ENCODE measurements at places on chromosomes 6 and 20. TPM values are rescaled to one million over a fixed set of nuclear protein-coding genes. Genes with fewer than 3 reads are reported as not detected.

CUTA gene
- 134 TPM for total RNA-seq

DEFB124 gene
- not detected for total RNA-seq

CEP57L1 gene
- 10.7 TPM for total RNA-seq

TCF21 gene
- total RNA-seq: 55.2 TPM

PMEPA1 gene
- total RNA-seq: 1.6 TPM

DDO gene
- total RNA-seq: 0.16 TPM

SLC44A4 gene
- not detected for total RNA-seq

COL9A1 gene
- total RNA-seq: not detected

HUS1B gene
- not detected for total RNA-seq

FAM209B gene
- total RNA-seq: not detected

GPX5 gene
- not detected for total RNA-seq

BTBD9 gene
- 8.7 TPM for total RNA-seq

RXRB gene
- 23.3 TPM for total RNA-seq

FHL5 gene
- 0.18 TPM for total RNA-seq

ZNF334 gene
- 2.6 TPM for total RNA-seq

SAMD3 gene
- not detected for total RNA-seq

NHSL1 gene
- total RNA-seq: 10.5 TPM

CCDC167 gene
- total RNA-seq: 69.3 TPM

ZDHHC14 gene
- total RNA-seq: 5.2 TPM

GINS1 gene
- 3.6 TPM for total RNA-seq

TREML4 gene
- not detected for total RNA-seq

NEDD9 gene
- total RNA-seq: 42.8 TPM

HAO1 gene
- not detected for total RNA-seq

TAGAP gene
- total RNA-seq: not detected

KIZ gene
- 5.8 TPM for total RNA-seq

LY6G6C gene
- total RNA-seq: not detected

PCED1A gene
- 21.9 TPM for total RNA-seq

SLC32A1 gene
- not detected for total RNA-seq

PKIG gene
- total RNA-seq: 72.0 TPM

SEL1L2 gene
- not detected for total RNA-seq

NHLRC1 gene
- total RNA-seq: 1.9 TPM

RNF8 gene
- total RNA-seq: 22.7 TPM

TNF gene
- 0.54 TPM for total RNA-seq

LHFPL5 gene
- total RNA-seq: not detected

LIN28B gene
- not detected for total RNA-seq

C6orf52 gene
- total RNA-seq: not detected

POLR1H gene
- total RNA-seq: 15.7 TPM

RAET1G gene
- total RNA-seq: not detected

IBTK gene
- 34.0 TPM for total RNA-seq

NKAIN4 gene
- total RNA-seq: not detected

SLC2A10 gene
- total RNA-seq: 43.7 TPM
